ENCODE measurements at places on chromosomes 5 and 9.

DNA sequence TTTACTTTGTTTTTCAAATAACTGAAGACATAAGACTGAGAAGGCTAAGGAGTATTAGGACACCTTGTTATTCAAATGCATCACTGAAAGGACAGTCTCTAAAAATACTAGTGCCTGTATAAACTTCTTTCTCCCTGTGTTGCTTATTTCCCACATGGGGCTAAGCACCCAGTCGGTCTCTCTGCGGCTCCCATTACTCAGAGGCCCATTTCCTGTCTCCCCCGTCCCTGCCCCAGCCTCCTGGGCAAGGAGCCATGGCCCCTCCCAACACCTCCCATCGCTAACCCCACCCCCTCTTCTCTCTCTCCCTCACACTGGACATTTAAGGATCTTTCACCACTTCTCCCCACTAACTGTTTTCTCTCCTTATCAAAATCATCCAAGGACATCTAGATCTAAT is 81.9 kb downstream of the EBF1 start:
- no peak overlapping the region for H3K27ac ChIP-seq
- H3K27me3 ChIP-seq = no peaks in the 10 kb centered on the region
- H3K4me3 ChIP-seq = no peak overlapping the region
- H3K36me3 ChIP-seq = no peaks in the 10 kb centered on the region
- H3K4me1 ChIP-seq = no peaks in the 10 kb centered on the region

GRCh38 chr9:128902351-128903078 is 18.3 kb upstream of the PHYHD1 start:
- H3K36me3 ChIP-seq = peaks cover 3% of the 10 kb centered on the region
- no peak for DNase-seq
- H3K4me3 ChIP-seq = no peak overlapping the region
- H3K27ac ChIP-seq = no peak overlapping the region

DNA sequence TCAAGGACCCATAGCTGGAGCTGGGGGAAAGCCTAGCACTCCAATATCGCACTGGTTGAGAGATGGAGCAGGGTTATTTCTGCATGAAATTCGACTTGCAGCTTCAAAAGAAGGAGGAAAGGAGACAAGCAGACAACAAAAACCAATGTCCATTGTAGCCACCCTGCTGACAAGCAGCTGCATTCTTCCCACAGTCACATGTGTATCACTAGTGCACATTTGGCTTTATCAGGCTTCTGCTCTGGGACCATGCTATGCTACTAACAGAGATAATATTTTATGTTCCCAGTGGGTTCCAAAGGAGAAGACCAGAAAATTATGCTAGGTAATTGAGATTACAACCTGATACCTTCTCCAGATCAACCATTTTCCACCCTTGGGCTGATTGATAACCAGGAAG is 59.7 kb downstream of the MFAP3 start:
- H3K4me1 ChIP-seq = no peaks in the 10 kb centered on the region
- no peaks in the 10 kb centered on the region for H3K36me3 ChIP-seq
- H3K27ac ChIP-seq = no peak overlapping the region
- no peak overlapping the region for H3K4me3 ChIP-seq
- no peaks in the 10 kb centered on the region for H3K27me3 ChIP-seq
- no peak for DNase-seq

DNA sequence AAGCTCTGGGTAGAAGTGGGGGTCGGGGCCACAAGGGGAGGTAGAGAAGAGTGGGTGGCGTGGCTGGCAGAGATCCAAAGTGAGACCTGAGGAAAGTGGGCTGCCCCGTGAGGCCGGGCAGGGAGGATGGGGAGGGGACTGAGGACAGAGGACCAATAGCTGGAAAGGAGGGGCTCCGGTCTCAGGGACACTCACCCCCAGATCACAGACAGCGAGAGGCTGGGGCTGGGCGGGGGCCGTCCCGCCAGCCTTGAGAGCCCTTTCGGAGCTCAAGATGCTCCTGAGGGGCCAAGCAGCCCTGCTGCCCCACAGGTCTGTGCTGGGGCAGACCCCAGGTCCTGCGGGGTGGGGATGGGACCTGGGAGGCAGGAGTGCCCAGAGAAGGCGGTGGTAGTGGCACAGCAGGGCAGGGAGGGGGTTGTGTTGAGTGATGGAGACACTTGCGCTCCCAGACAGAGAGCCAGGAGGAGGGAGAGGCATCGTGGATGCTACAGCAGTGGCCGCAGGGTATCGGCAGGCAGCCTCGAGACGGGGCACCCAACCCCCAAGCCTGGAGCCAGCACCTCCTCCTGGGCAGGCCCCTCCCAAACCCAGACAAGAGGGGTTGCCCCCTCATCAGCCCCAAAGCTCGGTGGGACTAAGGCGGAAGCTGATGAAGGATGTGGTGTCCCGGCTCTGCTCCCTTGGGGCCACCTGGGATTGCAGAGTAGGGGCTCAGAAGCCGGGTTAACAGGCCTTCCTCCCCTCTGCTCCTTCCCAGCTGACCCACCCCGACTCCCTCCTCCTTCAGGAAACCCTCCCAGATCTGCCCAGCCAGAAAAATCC is 3.4 kb downstream of the SARDH start:
- H3K27ac ChIP-seq = no peak overlapping the region
- no peaks in the 10 kb centered on the region for H3K27me3 ChIP-seq
